ENCODE measurements at places on chromosomes 11 and 22. TPM values are rescaled to one million over a fixed set of nuclear protein-coding genes. Genes with fewer than 3 reads are reported as not detected.

Gene MCHR1
- not detected for total RNA-seq

- DNase-seq = no peak
Measured at GRCh38 chr11:124179310-124179709, 3.8 kb upstream of the OR10D3 start.

DNA sequence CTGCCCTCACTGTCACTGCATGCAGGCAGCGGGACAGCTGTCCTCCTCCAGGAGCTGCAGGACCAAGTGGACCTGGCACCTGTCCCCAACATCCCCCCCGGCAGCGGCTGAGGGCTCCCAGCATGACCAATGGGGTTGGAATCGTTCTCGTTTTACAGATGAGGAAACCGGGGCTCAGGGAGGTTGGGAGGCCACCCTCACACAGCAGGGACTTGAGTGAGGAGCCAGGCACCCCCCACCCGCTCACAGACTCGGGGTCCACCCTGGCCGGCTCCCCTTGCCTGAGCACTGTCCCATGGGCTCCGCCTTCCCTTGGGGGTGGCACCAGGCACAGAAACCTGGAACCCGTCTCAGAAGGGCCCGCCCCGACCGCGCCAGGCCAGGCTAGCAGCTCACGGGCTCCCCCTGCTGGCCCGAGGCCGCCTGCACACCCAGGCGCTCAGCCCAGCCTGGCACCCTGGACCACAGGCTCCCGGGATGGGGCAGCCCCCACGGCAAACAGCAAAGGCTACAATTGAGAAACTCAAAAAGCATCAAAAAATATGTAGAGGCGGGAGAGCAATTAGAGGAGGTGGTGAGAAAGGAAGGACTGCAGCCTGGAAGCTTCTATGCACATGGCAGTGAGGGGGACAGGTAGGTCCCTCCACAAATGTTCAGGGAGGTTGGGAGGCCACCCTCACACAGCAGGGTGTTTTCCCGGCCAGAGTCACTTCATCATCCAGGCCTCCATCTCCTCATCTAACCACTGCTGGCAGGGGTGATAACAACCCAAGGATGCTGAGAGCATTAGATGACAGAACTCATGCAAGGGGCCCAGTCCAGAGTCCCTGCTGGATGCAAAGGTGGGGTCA is 12.8 kb downstream of the MACROD1 start:
- DNase-seq = peak; percentile 48

Gene PNPLA5
- not detected for total RNA-seq

DNA sequence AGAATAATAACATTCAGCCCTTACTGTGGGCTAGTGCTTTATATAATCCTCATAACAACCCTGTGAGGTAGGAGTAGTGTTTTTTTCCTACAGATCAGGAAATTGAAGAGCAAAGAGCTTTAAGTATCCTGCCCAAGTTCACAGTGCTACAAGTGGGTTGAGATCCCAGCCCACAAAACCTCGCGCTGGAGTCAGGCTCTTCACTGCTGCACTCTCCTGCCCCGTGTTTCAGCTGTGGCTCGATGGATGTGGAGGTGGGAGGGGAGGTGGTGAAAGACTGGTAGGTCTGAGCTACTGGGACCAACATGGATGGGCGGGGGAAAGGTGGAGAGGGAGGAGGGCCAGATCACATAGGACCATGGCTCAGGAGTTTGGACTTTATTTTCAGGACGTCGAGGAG is 6.1 kb downstream of the ZNF408 start:
- no peak for DNase-seq

DNA sequence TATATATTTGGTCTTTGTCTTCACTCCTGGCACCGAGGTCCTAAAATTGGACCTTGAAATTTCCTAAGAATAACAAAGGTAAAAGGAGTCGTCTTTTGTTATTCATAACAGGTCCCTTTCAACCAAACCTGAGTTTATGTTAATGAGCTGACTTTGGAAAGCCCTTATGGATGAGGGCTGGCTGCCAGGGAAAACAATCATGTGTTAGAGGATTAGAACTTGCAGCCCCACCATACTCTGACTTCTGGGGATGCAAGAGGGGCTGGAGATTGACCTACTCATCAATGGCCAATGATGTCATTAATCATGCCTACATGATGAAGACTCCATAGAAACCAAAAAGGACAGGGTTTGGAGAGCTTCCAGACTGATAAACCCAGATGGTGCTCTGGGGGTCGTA is 118.9 kb downstream of the MRTFA start:
- DNase-seq = no peak

Gene NRIP3
- total RNA-seq = 11.1 TPM

Measured in MG63 (cell line).